Activated CD8-positive, alpha-beta T cell treated with anti-CD3 and anti-CD28 coated beads for 36 hours (primary cell): ENCODE measurements at places on chromosomes 6 and 20.

DNA sequence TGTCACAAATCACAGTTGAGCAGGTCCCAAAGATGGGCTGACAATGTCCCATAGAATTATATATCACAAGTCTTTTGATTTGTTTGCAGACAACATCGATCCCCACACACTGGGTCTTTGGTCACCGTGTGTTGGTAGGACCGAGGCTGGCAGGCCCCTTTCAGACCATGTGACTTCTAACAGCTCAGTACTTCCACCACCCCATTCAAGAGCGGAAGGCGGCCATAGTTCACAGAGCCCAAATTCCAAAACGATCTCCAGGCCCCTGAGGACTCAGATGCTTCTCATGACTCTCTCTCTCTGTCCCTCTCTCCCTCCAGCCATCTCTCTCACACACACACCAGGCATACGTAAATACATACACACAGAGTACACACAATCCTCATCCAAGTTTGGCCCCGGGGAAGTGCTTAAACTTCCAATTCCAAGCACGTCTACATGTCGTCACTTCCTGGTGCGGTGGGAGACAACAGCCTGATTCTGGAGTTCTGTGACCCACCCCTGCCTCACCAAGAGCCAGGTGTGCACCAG is 155.9 kb upstream of the INSM1 start:
- DNase-seq: no peak

DNA sequence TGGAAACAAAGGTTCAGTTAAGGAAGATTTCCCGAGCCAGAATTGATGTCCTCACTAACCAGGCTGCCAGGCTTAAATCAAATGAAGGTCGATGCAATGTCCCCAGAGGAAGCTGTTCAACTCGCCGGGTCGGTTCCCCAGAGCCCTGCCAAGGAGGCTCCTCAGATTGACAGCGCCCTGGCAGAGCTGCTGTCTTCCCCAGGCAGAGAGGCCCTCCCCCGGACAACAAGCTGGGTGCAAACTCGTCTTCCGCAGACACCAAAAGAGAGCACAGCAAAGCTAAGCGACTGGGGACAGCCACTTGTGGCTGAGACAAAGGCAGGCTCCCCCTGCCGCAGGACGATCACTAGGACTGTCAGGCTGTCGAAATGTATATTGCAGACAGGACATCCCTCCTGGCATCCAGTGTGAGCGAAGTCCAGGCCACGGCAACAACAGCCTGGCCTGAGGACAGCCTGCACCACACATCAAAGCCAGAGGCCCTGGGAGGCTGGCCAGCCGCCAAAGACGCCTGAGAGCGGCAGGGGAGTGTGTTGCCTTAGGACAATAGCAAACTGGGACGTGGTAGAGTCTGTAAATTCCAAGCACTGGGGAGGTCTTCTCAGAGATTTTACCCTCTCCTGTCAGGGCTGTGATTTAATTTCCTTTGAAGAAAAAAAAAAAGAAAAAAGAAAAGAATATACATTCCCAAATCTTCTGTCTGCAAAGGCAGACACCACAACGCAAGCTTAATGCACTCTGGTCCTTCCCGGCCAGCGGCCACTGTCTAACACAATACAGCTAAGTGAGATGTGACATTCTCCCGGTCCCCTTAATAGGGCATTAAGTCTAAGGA is 99.1 kb downstream of the HIVEP2 start:
- DNase-seq: peak; percentile 71

GRCh38 chr6:141313986-141314385 is 818.7 kb upstream of the GJE1 start:
- no peak for DNase-seq

- DNase-seq: peak; percentile 27
Measured at GRCh38 chr6:3751077-3751729, at the start of gene PXDC1. PXDC1 (minus strand) TSS chr6:3751713; CDS start chr6:3751531, 182 bp downstream.

- DNase-seq: peak; percentile 87
Measured at GRCh38 chr6:27684264-27685211, 211.6 kb upstream of the ZNF184 start.

DNA sequence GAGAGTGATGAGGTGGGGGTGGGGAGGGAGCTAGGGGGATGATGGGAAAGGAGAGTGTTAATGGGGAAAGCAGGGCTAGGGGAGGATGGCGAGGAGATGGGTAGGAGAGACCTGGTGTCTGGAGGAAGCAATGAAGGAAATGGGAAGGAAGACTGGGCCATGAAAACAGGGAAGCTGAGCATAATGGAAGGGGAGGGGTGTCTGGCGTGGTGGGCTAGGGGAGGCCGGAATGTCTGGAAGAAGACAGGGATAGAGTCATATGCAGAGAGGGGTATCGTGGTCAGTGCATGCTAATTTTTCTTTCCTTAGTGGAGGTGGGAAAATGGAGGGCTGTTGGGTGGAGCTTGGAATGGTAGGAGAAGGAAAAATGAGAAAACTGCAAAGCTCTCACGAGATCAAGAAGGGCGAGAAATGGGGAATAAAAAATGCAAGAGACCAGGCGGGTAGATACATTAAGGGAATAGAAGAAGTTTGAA is 423 bp downstream of the KLHDC3 start:
- no peak for DNase-seq

- DNase-seq: no peak
Measured at GRCh38 chr6:134632024-134632423, 314.1 kb upstream of the SGK1 start.

- no peak for DNase-seq
Measured at GRCh38 chr6:28976677-28977076, 28.4 kb downstream of the ZNF311 start.

GRCh38 chr6:2949536-2950083 is 21.8 kb downstream of the SERPINB6 start:
- DNase-seq: no peak

DNA sequence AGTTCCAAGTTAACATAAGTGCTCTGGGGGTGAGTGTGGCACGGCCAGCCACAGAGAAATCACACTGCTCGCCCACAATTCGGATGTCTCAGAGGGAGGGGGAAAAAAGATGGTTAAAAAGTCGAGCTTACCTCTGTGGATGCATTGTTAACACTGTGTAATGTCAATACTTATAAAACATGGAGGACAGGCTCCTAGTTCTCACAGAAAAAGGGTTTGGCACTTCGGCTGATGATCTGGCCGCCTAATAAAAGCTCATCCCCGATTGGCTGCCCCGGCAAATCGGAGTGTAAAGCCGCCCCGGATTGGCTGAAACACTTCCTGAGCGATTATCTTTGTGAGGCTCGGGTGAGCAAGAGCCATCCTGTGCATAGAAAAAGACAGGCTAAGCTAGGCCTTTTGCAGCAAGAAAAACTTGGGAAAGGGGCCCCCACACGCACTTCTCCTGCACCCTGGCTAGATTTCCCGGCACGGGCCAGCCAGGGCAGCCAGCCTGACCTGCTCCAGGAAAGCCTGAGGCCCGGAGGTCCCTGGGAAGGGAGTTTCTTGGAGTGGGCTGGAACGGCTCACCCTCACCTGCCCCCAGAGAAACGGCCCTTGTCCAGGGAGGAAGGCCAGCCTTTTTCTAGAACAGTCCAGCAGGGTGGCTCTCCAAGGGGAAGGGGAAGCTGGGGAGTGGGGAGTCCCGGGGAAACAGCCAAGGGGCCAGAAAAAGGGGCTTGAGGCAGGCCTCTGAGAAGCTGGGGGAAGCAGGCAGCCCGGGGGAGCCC is at the start of gene ZMYND8:
Gene ZMYND8 (minus strand): TSS at position 174 of the 770 bp plus-strand sequence. CDS start 29 bp downstream, at position 145.
- DNase-seq: peak; percentile 95

- peak; percentile 24 for DNase-seq
Measured at GRCh38 chr6:157548635-157549467, 167.9 kb downstream of the ZDHHC14 start.

GRCh38 chr6:134835993-134836392 is 113.9 kb downstream of the ALDH8A1 start:
- DNase-seq: no peak

DNA sequence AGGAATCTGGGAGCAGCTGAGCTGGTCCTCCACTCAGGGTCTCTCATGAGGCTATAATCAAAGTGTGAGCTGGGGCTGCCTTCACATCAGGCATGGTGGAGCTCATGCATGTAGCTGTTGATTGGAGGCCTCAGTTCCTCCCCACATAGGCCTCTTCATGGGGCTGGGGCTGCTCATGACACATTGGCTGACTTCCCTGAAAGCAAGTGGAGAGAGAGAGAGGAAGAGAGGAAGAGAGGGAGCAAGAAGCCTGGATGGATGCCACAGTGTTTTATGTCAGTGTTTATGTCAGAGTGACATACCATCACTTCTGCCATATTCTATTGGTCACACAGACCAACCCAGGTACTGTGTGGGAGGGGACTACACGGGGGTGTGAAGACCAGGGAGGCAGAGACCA is 43.8 kb downstream of the EYA2 start:
- DNase-seq: no peak

GRCh38 chr6:83257791-83258190 is 64.6 kb downstream of the RWDD2A start:
- DNase-seq: no peak

GRCh38 chr20:58695084-58695722 is 2.6 kb downstream of the NPEPL1 start:
- no peak for DNase-seq

DNA sequence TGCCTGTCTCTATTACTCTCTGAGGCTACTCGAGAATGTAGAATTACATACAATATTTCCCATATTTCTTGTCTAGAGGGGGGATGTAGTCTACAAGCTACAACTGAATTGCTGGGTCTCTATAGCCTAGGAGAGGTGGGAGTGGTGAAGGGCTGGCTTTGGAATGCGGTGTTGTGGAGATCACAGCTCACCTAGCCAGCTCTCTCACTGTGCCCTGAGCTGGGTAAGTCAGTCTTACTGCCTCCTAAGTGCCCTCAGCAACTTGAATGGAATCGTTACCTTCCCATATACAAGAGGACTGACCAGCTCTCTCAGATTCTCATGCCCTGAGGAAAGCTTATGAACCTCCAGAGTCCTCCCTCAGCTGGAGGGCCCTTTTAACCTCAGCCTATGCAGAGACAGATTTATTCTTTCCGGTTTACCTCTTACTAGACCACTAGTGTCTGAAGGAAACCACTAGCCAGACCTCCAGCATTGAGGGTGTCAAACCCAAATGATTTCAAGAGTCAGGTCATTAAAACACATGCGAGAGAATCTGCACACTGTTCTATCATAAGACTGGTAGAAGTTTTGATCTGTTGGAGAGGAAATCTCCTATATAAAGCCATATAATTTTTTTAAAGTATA is 20.6 kb downstream of the VIP start:
- DNase-seq: no peak

DNA sequence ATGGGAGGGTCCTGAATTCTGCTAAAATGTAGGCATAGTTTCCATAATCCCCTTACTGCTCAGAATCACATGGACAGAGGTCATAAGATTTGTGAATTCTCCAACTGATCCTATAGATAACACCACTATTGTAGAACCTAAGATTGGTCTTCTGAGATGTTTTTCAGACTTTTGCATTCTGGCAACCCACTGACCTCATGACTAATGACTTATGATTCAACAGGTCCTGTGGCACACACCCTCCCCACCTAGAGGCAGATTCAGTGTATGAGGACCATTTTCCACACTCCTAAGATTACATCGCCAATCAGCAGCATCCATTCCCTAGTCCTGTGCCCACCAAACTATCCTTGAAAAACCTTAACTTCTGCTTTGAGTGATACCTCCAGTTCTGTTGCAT is 207.2 kb downstream of the BTBD9 start:
- peak; percentile 17 for DNase-seq

- no peak for DNase-seq
Measured at GRCh38 chr6:69383627-69384026, 413.2 kb downstream of the LMBRD1 start.

DNA sequence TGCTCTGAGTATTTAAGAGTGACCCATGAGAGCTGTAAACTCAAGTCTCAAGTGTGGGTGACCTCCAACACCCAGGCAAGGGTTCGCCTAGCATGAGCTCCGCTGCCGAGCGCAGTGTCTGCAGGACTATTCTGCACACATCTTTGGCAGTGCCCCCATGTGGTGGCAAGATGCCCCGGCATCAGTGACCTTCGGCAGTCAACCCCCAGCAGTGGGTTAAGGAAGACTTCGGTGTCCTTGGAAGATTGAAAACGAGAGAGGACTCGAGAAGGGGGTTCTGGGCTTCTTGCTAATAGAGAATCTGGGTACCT is 43.1 kb downstream of the RBM38 start:
- peak; percentile 33 for DNase-seq

- no peak for DNase-seq
Measured at GRCh38 chr20:39492223-39492797, 530.2 kb downstream of the DHX35 start.

DNA sequence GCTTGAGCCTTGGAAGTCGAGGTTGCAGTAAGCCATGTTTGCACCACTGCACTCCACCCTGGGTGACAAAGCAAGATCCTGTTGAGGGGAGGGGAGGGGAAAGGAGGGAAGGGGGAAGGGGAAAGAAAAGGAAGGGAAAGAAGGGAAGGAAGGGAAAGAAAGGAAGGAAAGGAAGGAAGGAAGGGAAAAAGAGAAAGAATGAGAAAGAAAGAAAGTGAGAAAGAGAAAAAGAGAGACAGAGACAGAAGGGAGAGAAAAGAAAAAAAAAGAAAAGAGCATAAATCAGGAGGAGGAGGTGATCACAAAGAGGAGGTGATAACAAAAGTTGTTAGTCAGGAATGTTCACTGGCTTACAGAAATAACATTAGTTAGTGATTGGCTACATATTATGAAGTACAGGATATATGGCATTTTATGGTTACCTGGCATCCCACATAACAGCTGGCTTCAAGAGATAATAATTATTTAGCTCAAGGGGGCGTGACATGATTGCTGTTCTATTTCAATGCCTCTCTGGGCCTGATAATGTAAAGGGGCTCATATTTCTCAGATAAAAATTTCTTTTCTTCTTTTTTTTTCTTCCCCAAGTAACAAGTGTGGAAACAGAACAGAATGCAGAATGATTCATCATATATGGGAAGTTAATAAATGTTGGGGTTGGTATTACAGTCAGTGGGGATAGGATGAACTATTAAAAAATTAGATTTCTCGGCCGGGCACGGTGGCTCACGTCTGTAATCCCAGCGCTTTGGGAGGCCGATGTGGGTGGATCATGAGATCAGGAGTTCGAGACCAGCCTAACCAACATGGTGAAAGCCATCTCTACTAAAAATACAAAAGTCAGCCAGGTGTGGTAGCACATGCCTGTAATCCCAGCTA is 27.1 kb downstream of the SAMHD1 start:
- no peak for DNase-seq

DNA sequence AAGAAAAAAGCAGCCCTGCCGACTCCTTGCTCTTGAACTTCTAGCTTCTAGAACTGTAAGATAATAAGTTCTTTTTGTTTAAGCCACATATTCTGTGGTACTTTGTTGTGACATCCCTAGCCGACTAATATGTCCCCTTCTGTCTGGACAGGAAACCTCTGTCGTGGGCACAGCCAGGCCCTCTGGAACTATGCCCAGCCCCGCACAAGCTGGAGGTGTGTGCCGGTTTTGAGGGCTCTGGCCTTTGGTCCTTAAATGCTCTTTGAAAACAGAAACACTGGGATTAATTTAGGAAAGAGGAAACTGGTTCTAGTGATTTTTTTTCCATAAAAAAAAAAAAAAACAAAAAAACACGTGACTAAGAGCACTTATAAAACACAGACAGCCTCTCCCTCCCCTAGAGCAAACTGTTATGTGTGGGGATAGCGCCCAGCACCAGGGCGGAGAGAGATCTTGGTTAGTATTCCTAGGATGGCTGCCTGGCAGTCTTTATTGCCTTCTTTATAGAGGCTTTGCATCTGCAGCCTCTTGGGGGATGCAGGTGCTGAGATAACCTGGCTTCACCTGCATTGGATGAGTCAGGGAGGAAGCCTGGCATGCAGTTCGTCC is 244.3 kb downstream of the NFATC2 start:
- no peak for DNase-seq
